ENCODE measurements at places on chromosomes 5 and 9. TPM values are rescaled to one million over a fixed set of nuclear protein-coding genes. Genes with fewer than 3 reads are reported as not detected.

Gene GPR150
- total RNA-seq = not detected

Gene TNFSF8
- 5.3 TPM for total RNA-seq

Gene DNAJB5
- 28.6 TPM for total RNA-seq

DNA sequence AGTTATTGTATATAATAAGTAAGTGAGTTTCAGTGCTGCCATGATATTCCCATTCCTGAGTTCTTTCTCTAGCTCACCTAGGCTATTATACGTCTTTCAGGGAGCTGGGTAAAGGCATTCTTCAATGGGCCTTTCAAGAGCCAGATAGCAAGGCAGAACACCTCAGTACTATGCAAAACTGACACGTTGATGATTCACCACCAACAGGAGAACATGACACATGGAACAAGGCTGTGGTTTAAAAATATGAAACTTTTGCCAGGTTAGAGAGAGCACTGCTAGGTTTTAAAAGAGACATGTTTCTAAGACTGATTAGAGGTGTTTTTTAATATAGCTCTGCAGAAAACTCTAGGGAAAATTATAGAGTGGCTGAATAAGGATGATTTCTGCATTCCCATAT is 95.9 kb downstream of the UGCG start:
- no peak for DNase-seq

GRCh38 chr5:54794135-54794975 is 191.0 kb downstream of the ESM1 start:
- DNase-seq = no peak

Gene SLC25A2
- 1.9 TPM for total RNA-seq

DNA sequence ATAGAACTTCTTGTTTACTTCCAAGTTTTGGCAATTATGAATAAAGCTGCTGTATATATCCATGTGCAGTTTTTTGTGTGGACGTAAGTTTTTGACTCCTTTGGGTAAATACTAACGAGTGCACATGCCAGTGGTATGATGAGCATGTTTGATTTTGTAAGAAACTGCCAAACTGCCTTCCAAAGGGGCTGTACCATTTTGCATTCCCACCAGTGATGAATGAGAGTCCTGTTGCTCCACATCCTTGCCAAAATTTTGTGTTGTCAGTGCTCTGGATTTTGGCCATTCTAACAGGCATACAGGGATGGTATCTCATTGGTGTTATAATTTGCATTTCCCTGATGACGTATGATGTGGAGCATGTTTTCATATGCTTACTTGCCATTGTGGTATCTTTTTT is 73.5 kb downstream of the EGFLAM start:
- DNase-seq = no peak

Gene TSSK1B
- total RNA-seq = 2.9 TPM

DNA sequence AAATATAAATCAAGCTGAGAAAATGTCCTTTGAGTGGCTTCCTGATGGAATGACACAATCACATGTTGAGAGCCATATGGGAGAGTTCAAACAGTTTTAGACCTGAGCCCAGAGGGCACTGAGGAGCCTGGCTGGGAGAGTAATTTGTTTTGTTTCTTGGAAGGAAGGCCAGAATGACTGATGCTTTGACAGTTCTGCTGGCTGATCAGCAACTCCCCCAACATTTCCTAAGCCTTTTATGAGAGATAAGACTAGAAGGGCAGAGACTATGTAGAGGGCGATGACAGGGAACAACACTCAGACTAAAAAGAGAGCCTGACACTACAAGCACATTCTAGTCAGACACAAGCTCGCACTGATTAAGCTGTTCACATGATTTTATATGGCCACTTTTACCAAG is 169.2 kb downstream of the COX7C start:
- no peak for DNase-seq

Gene ZNF354C
- 15.9 TPM for total RNA-seq

Data from umbilical cord (tissue), 2 donors.